Activated T-cell treated with anti-CD3 and anti-CD28 coated beads for 1 hour (primary cell): ENCODE measurements at places on chromosomes 12 and 14.

GRCh38 chr14:92040431-92041051 is 682 bp upstream of the TRIP11 start:
- DNase-seq = no peak

DNA sequence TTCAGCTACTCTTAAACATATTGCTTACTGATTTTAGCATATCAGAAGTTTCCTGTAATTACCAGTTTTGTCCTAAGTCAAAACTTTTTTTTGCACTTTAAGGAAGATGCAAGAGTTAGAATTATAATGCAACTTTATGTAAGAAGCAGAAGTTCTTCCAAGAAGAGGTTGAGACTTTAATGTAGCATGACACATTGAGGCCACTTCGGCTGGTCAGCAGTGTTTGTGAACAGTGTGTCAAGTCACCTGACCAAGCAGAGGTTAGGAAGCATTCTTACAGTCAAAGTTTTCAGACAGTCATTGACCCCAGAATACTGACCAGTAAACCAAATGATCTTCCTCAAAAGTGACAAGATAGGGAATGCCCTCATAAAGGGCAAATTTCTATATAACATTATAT is 15.2 kb downstream of the FGFR1OP2 start:
- DNase-seq = no peak

DNA sequence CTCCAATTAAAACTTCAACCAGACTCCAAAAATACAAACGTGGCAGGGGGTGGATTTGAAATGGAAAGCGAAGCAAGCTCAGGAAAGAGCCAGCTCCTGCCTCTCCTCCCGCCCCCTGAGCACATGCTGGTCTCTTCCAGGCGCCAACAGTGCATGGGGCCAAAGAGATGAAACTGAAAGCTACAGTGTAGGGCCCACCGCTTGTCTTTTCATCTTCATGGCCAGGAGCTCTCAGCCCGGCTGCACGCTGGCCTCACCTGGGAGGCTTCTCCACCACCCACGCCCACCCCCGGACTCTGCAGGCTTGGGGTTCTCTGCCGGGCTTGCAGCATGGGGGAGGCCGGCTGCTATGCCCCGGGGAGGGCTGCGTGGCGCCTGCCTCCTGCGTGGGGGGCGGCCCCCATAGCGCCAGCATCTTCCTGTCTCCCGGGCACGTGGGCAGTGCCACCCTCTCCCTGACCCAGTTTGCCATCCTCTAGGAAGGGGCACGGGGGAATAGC is 2.0 kb downstream of the RIMBP2 start:
- no peak for DNase-seq

GRCh38 chr12:57446292-57446960 is 8.7 kb upstream of the INHBE start:
- DNase-seq = no peak

DNA sequence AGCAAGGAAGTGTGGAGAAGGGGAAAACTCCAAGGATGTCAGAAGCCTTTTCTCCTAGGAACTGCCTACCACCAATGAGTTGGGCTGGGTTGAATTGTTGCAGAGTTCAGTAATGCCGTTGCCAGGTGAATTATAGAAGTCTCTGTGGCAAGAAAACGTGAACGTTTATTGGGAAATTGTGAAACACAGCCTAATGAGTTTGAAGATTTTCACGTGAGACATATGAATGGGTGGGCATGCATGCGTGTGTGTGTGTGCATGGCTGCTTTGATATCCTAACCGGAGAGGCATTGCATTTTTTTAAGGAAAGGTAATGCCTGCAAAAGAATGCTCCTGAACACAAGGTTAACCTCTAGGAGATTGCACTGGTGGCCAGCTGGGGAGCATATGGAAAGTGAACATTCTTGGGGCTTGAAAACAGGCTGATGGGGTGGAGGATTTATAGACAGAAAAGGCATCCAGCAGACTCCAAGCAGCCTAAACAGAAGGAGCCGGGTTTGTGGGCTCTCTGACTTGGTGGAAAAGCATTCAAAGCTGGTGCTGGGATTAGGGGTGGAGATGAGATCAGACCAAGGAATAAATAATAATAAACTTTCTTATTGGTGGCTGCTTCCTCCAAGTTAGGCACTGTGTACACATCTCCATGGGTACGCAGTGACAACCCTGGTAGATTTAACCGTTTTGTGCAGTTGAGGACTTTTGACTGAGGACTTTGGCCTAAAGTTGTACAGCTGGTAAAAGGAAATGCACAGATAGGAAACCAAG is 67.8 kb downstream of the NTF3 start:
- DNase-seq = no peak
